ENCODE measurements at places on chromosomes 1 and 21. TPM values are rescaled to one million over a fixed set of nuclear protein-coding genes. Genes with fewer than 3 reads are reported as not detected.

Gene DENND2C
- total RNA-seq, result 0.11 TPM

- H3K4me1 ChIP-seq, result no peaks in the 10 kb centered on the region
- no peak for DNase-seq
- H3K36me3 ChIP-seq, result no peaks in the 10 kb centered on the region
- H3K4me3 ChIP-seq, result no peak overlapping the region
Observed at GRCh38 chr1:221350091-221350490, 391.8 kb downstream of the DUSP10 start.

DNA sequence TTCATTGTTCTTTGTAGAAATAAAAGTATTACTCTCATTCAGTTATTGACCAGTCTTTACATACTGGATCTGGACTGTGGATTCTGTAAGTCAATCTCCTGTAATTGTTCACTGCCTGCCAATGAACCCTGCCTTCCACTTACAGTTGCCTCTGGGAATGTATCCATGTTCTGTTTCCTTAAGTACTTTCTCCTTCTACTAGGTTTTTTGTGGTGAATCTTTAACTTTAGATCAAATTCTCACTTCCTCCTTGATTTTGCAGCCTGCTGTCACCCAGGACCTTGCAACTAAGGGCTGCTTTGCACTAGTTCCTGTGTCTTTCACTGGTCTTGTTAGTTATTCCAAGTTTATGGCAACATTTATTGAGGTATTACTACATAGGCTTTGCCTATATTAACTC lies 28.2 kb upstream of the ANKRD13C start:
- H3K27ac ChIP-seq, result no peak overlapping the region
- DNase-seq, result no peak
- no peak overlapping the region for H3K4me3 ChIP-seq
- H3K36me3 ChIP-seq, result no peaks in the 10 kb centered on the region
- no peaks in the 10 kb centered on the region for H3K4me1 ChIP-seq

DNA sequence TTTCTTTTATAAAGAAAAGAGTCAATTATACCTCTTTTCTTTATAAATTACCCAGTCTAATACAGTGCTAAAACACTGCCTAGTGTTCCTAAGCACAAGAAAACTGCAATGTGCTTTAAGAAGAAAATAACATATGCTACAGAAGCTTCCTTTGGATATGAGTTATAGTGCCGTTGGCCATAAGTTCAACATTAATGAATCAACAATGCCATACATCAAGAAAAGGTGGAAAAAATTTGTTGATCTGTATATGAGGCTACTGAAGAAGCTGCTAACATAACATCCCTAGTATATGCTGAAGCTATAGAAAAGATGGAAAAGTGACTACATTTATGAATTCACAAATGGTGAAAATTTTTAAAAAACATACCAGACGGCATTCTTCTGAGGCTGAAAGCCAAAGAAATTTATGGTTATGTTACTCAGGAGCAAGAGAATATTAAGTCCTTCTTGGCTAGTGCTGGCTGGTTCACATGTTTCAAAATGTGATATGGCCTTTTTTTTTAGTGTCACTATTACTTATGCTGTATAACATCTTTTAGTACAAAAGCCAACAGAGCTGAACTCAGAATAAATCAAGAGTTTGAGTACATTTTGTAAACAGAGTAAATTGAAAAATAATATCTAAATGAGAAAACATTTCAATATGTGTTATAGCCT lies 743.2 kb upstream of the RGS18 start:
- no peak for DNase-seq
- no peaks in the 10 kb centered on the region for H3K36me3 ChIP-seq
- no peaks in the 10 kb centered on the region for H3K4me1 ChIP-seq
- no peaks in the 10 kb centered on the region for H3K27me3 ChIP-seq

DNA sequence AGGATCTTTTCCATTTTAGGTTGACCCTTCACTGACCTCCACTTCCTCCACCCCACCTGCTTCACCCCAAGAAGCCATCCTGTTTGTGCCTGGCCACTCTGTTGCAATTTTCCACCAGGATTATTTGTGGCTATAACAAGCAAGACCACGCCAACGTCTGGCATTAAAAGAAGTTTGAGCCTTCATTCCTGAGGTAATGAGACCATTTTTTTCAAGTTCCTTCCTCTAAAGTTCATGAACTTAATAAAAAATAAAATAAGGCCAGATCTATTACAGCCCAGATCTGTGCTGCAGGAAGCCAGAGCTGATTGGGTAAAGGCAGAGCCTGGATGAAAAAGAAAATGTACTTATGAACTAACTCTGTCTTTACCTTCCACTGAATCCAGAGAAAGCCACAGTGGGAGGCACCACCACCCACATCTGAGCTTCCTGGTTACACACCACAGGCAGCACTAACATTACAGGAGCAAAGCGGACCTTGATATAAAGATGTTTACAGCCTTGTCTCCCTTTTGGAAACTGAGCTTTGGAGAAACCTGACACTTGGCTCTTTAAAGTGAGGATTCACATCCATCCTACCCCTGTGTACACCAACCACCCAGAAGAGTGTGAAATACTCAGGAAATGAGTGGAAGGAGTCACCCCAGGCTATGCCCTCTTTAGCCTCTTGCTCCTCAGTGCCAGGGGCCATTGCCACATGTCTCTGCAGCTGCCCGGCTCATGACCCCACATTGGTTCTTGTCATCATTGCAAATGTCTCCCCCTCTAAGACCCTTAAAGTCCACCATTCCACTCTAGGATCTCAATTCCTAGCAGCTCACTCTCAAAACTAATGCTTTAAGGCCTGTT lies 293.6 kb downstream of the PLPP3 start:
- H3K4me3 ChIP-seq, result no peak overlapping the region
- H3K27me3 ChIP-seq, result no peaks in the 10 kb centered on the region
- no peak for DNase-seq
- no peaks in the 10 kb centered on the region for H3K4me1 ChIP-seq

GRCh38 chr1:87024936-87025540 lies 110.6 kb downstream of the HS2ST1 start:
- peaks cover 8% of the 10 kb centered on the region for H3K4me1 ChIP-seq
- no peak overlapping the region for H3K4me3 ChIP-seq
- H3K27me3 ChIP-seq, result no peaks in the 10 kb centered on the region
- DNase-seq, result peak; percentile 35
- H3K27ac ChIP-seq, result peak overlapping the region; percentile 40
- H3K36me3 ChIP-seq, result no peaks in the 10 kb centered on the region

- H3K36me3 ChIP-seq, result no peaks in the 10 kb centered on the region
- H3K4me3 ChIP-seq, result no peak overlapping the region
- no peak overlapping the region for H3K27ac ChIP-seq
- H3K27me3 ChIP-seq, result peaks cover 25% of the 10 kb centered on the region
Observed at GRCh38 chr1:223611936-223612335, 53.6 kb downstream of the CAPN8 start.

GRCh38 chr1:208192995-208193394 lies 51.2 kb downstream of the PLXNA2 start:
- H3K4me1 ChIP-seq, result peaks cover 4% of the 10 kb centered on the region
- H3K27ac ChIP-seq, result no peak overlapping the region
- H3K4me3 ChIP-seq, result no peak overlapping the region
- DNase-seq, result no peak

DNA sequence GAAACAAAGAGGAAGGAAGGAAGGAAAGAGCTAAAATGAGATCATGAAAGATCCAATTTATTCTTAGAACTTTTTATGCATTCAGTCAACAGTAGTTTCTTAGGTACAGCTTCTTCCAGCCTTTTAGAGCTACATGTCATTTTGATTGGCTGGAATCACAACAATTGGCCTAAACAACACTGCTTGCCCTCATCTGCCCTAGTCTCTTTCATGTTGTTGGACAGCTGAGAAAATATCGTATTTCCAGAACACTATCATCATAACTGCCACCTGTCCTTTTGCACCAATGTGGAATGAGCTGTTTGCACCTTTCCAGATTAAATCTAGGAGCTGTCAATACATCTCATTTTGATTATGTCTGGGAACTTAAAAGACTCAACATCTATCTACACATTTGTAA lies 161.7 kb downstream of the TGFBR3 start:
- H3K27ac ChIP-seq, result no peak overlapping the region

GRCh38 chr1:9315411-9316079 lies 22.9 kb downstream of the SPSB1 start:
- H3K4me1 ChIP-seq, result peaks cover 26% of the 10 kb centered on the region
- no peak for DNase-seq
- no peak overlapping the region for H3K27ac ChIP-seq
- H3K36me3 ChIP-seq, result no peaks in the 10 kb centered on the region
